ENCODE measurements at places on chromosomes 4 and X.

DNA sequence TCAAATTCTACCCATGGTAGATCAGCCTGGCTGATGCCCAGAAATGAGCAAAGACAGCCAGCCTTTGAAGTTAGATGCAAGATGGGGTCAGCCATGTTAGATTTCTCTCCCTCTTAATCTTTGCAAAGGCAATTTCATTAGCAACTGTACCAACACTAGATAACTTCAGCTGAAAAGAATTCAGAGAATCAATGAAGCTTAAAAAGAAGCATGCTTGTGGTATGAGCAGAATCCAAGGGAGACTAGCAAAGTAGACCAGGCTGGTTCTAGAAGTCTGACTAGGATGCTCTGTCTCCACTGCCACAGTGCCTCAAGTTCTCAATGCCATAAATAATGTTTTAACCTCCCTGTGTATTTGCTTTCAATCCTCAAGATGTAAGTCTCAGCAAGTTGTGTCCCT is 247.3 kb downstream of the SLC7A11 start:
- DNase-seq, result no peak

DNA sequence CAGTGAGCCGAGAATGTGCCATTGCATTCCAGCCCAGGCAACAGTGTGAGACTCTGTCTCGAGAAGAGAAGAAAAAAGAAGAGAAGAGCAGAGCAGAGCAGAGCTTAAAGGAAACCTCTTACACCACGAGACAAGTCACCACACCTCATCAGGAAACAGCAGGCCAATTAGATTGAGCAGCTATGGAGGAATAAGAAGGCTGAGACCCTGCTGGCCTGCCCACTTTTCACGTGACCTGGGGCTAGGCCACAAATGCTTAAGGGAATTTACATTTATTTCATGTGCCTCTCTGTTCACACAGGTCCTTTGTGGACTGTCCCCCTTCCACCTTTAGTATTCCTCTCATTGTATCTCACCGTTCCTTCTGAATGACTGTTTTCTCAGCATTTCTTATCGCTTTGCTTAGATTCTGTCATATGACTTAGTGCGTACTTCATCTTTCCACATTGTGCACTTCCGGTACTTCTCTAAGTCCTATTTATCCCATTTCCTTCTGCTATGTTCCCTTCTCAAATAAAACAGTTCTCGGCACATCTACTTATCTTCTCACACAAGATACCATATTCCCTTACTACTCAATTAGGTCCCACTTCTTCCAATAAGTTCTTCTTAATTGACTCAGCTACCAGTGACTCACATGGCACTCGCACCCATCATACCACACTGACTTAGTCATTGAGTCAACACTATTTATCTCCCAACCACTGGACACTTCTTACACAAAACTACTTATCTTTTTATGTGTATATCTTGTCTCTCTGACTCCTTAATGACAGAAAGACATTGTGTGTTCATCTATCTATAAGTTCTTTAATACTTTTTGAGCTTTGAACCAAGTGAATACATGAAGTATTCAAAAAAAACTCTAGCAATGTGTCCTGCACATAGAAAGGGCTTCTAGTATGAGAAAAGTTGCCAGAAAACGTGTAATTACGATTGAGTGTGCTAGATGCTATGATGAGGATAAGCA is 11.0 kb downstream of the CUL4B start:
- DNase-seq, result no peak

- no peak for DNase-seq
These were observed 305.2 kb upstream of the MAOA start for GRCh38 chrX:43350935-43351334.

DNA sequence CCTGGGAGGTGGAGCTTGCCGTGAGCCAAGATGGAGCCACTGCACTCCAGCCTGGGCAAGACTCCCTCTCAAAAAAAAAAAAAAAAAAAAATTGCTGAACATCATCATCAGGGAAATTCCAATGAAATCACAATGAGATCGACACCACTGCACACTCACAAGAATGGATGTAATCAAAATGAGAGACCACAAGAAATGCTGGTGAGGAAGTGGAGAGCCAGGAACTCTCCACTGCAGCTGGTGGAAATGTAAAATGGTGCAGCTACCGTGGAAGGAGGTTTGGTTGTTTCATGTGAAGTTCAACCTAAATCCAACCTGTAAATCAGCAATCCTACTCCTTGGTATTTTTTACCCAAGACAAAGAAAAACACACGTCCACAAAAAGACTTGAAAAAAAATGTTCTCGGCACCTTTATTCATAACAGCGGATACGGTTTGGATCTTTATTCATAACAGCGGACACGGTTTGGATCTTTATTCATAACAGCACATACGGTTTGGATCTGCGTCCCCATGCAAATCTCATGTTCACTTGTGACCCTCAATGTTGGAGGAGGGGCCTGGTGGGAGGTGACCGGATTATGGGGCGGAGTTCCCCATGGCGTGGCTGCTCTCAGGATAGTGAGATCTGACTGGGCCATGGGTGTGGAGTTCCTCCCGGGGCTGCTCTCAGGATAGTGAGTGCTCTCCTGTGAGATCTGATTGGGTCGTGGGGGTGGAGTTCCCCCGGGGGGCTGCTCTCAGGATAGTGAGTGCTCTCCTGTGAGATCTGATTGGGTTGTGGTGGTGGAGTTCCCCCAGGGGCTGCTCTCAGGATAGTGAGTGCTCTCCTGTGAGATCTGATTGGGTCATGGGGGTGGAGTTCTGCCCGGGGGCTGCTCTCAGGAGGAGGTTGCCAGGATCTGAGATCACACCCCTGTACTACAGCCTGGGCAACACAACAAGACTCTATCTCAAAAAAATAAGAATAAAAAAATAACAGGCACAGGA is 7.7 kb downstream of the GAK start:
- DNase-seq, result no peak

DNA sequence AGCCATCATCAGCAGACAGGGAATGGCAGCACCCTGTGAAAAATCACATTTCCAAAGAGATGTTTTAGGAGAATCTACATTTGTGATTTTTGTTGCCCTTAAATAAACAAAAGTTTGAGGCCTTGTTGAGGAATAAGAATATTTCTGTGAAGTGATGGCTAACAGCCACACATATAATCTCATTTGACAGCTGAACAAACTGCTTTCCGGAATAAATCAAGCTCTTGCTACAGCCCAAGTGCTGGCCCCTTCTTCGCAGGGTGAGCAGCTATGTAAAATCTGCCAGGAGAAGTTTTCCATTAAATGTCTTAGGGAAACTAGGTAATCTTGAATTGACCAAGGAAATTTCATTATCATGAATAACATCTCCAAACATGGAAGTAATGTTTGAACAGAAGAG is 106.4 kb upstream of the GPM6B start:
- no peak for DNase-seq

- no peak for DNase-seq
These were observed 89.9 kb downstream of the GPC4 start for GRCh38 chrX:133325422-133325821.

DNA sequence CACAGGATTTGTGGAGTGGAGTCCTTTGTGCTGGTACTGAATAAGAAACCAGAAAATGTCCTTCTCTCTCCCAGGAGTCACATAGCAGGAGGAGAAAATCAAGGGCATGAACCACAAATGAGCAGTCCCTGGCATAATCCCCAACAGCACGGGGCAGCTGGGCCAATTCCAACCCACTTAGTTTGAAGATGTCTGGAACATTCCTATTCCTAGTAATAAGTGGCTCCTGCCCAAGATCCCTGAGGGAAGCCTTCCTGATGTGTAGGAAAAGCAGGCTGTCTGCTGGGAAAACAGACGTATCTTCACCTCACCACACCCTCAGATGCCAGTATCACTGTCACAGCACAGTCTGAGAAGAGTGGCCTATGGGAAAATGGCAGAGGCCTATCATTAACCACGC is 182.8 kb upstream of the MAP3K15 start:
- no peak for DNase-seq

GRCh38 chr4:41360214-41360920 is 103.6 kb downstream of the UCHL1 start:
- no peak for DNase-seq

GRCh38 chrX:71320126-71320525 is 18.6 kb downstream of the ITGB1BP2 start:
- DNase-seq, result peak; percentile 8

DNA sequence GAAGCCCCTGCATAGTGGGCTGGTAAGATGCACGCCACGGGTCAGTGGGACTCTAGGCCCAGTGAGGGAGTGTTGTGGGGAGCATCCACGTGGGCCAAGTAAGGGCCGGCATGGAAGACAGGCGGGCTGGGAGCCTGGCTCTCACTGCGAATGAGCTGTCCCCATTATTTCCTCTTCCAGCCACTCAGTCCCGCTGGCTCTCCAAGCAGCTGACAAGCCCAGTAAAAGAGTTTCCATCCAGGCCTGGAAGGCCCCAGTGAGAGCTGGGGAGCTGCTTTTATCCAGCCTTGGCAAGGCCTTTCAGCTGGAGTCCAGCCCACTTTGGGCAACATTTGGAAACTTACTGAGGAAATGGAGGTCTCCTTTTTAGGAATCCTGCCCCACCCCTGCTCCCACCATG is 24.9 kb downstream of the APLN start:
- no peak for DNase-seq

DNA sequence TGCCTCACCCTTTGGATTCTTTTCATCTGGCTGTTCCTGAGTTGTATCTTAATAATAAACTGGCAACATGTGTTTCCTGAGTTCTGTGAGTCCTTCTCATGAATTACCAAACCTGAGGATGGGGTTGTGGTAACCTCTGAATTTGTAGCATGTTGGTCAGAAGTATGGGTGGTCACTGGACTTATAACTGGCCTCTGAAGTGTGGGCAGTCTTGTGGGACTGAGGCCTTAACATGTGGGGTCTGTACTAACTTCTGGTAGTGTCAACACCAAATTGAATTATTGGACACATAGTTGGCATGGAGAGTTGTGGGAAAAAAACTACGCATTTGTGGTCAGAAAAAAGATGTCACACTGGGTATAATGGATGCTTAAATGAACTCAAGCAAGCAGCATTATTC is 45.0 kb upstream of the TNIP3 start:
- no peak for DNase-seq

- no peak for DNase-seq
These were observed 15.8 kb upstream of the RGS12 start for GRCh38 chr4:3276986-3277385.

GRCh38 chrX:53047228-53047627 is 1.4 kb upstream of the GPR173 start:
- no peak for DNase-seq

DNA sequence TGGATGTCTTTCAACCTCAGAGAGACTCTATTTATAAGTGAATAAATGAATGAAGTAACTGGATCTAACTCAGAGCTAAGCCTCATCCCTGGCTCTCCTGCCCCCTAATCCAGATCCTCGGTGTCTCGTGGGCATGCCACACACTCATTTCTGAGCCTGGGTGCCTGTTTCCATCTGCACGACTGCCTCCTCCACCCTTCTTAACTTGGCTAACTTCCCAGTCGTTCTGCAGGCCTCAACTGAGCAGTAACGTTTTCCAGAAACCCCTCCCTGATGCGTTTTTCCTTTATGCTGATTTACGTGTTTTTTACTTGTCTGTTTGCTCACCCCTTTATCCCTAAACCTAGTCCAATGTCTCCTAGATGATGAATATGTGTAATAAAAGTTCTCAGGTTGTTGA is 186.9 kb upstream of the HS3ST1 start:
- DNase-seq, result no peak

GRCh38 chrX:42398967-42399631 is 378.9 kb downstream of the PPP1R2C start:
- no peak for DNase-seq

DNA sequence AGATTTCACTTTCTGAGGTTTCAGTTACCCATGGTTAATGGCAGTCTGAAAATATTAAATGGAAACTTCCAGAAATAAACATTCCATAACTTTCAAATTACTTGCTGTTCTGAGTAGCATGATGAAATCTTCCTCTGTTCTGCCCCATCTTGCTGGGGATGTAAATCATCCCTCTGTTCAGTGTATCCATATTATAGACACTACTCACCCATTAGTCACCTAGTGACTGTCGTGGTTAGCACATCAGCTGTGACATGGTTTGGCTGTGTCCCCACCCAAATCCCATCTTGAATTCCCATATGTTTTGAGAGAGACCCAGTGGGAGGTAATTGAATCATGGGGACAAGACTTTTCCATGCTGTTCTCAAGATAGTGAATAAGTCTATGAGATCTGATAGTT is 125.5 kb upstream of the GIMD1 start:
- DNase-seq, result no peak

DNA sequence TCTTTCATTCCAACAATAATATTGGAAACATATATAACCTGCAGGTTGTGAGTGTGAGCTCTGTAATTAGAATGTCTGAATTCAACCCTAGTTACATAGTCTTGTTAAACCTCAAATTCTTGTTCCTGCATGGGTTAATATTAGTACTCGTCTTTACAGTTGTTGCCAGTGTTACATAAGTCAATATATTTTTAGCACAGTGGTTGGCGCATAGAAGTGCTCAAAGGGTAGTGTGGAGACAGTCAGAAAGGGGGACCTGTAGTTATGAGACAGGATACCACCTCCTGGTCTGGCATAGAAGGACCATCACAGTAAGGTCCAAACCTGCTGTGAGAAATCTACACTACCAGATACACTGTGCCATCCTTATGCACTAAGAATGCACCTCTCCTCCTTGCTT is 1045.9 kb upstream of the SLIT2 start:
- DNase-seq, result no peak

- no peak for DNase-seq
These were observed 183.1 kb upstream of the LEF1 start for GRCh38 chr4:108351791-108352190.

DNA sequence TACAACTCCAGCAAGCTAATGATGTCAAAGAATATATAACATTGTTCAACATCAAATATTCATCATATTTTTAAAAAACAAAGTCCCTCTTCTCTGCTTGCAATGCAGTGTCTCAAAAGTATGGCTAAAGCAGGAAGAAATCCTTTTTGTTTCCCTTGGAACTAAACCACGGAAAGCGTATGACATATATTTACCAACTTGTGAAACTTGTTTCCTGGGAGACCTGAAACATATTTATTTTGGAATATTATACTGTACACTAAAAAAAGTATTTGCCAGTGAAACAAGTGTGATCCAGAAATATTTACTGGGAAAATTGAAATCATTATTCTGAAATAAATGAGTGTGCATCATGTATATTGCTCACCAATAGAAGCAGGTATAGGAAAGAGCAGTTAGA is 156.0 kb upstream of the ANKRD50 start:
- no peak for DNase-seq

All from AML-193 (cell line).